8988T (cell line): ENCODE measurements at places on chromosomes 4 and X.
A peak's percentile ranks its signal among the peaks of the same experiment; 100 is the strongest.

- DNase-seq, result no peak
Observed at GRCh38 chr4:21656832-21657231, 291.7 kb downstream of the KCNIP4 start.

DNA sequence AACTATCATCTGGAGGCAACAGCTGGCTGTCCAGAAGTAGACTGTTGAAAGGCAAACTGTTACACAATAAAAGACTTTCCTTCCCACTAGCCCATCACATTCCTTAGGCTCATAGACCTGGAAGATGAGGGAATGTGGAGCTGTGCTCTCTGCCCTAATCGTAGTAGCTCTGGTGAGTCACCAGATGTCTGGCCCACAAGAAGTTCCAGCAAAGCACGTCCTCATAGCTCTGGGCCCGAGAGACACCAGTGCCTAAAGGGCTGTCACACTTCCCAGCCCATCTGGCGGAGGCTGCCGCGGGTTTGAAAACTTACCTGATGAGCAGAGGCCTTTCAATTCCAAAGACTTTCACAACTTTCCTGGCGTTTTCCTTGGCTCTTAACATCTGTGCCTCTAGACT is 81.7 kb upstream of the STOX2 start:
- no peak for DNase-seq

- DNase-seq, result no peak
Observed at GRCh38 chr4:148749403-148749802, 307.2 kb upstream of the NR3C2 start.

DNA sequence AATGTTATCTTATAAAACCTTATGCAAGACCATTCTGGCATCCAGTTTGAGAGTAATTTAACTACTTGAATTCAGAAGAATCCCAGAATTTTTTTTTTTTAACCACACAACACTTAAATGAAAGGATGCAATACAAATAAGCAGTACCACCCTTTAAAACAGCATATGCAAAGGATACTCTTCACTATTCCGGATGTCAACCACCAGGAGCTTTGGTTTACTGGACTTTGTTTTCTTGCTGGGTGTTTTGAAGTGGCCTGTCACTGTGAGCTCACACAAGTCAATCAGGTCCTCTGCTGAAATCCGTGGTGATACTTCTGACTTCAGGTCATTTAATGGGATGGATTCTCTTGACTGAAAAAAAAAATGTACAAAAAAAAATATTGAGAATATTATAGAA is 200.0 kb downstream of the TBCK start:
- DNase-seq, result no peak

DNA sequence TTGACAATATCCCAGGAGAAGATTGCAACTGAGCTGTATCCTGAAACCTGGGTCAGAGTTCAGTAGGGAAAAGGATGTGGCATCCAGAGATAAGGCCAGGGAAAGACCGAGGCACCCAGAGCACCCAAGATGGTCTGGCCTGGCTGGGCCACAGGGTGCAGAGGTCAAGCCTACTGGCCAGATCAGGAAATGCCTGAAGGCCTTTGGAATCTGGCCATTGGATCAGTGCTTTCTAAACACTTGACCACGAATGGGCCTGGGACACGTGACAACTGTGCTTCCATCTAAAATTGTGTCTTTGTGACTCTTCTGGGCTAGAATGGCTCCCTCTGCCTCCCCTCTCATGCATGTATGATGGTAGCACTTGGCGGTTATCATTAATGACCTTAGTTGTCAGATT is 316.9 kb downstream of the EVC2 start:
- DNase-seq, result no peak

GRCh38 chr4:6999172-7000086 is 43.7 kb upstream of the TADA2B start:
- peak; percentile 50 for DNase-seq

DNA sequence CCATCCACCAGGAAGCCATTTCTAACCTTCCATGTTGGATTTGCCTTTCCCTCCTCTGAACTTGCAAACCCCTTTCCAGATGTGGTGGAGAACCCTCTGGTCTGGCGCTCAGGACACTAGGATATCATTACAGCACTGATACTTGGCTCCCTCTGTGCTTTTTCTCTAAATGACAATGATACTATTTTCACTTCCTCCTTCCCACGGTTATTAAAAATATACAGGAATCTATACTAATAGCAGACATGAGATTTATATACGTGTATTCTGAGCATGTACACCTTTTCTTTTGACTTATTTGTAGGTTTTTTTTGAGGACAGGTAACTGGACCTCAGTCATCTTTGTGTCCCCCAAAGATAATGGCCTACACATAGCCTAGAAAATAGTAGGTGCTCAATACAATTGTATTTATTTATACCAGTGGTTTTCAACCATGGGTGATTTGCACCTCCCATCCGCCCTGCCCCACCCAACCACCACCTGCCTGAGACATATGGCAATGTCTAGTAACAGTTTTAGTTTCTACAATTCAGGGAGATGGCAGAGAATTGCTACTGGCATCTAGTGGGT is 60.4 kb upstream of the PLAC8 start:
- DNase-seq, result no peak

- DNase-seq, result no peak
Observed at GRCh38 chr4:176769514-176769913, 23.2 kb downstream of the VEGFC start.

- DNase-seq, result no peak
Observed at GRCh38 chrX:132044953-132045352, 21.9 kb downstream of the STK26 start.

GRCh38 chr4:185745891-185746290 is 66.1 kb downstream of the SORBS2 start:
- DNase-seq, result no peak

DNA sequence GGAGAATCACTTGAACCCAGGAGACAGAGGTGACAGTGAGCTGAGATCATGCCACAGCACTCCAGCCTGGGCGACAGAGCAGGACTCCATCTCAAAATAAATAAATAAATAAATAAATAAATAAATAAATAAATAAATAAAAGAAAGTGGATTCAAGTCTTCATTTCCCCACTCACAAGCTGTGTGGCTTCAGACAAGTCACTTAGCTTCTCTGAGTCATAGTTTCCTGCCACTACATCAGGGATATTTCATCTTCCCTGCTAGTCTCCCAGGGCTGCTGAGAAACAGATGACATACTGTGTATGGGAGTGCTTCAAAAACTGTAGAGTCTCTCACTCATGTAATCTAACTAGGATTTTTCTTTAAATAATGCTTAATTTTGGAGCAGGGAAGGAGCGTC is 37.2 kb downstream of the TBC1D9 start:
- DNase-seq, result no peak

- DNase-seq, result no peak
Observed at GRCh38 chr4:3416821-3417221, 24.9 kb upstream of the HGFAC start.
